ENCODE measurements at places on chromosomes 3 and 15.

- no peak for DNase-seq
These were observed 87.0 kb downstream of the CD200R1L start for GRCh38 chr3:112759681-112760080.

DNA sequence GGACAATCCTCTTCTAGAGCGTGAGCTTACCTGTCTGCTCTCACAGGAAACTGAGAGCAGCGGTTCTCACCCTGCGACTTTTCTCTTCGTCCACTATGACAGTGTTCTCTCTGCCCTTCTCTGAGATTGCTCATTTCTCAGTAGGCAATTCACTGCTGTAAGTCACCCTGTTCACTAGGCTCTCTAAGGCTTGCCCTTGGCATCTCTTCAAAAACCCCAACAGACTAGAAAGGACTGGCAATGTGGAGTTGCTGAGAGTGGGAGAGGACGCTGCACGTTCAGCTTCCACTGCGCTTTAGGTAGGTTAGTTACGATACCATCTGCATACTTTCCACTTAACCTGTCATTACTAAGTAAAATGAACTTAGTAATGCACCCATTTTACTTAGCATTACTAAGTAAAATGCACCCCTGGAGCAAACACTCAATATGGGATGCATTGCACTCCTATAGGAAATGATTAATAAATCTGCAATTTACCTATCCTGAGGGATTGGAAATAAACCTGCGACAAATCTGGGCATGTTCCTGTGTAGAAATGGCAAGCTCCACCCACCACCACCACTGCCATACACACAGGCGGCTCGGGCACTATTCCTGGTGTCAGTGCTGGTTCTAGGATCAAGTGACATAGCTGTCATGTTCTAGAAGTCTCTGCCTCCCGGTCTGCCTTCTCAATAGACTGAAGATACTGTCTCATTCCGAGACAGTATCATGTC is 21.4 kb downstream of the XPC start:
- DNase-seq = no peak

DNA sequence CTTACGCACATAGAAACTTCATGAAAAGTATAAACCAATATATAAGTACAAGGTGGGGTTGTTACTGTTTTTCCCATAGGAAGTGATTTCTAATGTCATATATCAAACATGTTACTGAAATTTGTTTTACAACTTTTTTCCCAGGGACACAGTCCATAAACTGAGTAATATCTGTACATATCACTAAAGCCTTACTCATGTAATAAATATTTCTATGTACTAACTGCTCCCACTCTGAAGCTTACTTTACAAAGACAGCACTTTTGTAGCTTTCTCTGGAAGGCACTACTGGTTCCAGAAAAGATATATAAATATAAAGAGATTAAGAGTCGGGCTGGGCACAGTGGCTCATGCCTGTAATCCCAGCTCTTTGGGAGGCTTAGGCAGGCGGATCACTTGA is 91.7 kb downstream of the MYO5A start:
- no peak for DNase-seq

DNA sequence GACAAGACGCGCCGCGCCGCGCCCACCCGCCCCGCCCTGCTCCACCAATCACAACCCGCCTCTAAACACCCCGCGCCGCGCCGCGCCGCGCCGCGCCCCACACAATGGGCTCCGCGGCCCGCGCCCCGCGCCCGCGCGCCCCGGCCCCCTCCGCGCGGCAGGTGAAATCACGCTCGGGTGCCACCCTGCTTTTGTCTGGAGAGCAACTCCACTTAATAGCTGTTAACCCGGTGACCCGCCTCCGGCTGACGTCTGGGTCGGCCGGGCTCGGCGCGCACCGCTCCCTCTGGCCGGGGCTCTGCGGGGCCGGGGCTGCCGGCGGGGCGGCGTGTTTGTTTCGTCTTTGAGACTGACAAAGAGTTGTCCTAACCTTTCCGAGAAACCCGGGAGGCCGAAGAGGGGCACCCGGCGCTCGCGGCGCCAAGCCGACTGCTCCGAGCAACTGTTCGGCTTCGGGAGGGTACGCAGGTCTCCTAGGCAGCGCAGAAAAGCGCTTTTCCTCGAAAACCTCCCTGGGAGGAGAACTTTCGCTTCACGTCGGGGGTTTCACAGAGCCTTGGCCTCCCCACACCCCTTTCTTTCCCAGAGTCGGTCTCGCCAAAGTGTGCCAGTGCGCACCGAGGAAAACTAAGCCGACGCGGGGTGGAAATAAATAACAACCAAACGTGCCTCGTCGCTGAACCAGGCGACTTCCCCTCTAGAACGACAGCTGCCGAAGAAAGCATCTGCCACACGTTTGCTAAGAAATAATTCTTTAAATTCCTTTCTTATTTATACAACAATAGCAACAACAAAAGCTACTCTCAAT is 518.4 kb downstream of the FOXP1 start:
- peak; percentile 45 for DNase-seq

GRCh38 chr3:39910826-39911464 is 101.5 kb downstream of the MYRIP start:
- DNase-seq = no peak

DNA sequence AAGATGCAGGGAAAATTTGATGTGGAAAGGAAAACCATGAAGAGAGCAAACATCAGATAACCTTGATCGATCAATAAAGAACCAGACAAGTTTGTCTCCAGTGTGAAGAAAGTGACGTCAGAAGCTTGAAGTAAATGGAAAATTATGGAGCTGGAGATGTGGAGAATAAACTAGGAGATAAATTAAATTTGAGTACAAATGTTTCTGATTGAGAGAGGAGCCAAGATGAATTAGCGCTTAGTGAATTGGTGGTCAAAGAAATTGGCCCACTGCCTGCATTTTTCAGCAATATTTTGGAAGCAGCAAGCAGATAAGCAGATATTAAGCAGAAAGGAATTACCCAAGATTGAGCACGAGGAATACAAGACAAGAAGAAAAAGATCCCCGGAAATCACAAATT is 567.3 kb upstream of the ZNF385D start:
- DNase-seq = no peak

DNA sequence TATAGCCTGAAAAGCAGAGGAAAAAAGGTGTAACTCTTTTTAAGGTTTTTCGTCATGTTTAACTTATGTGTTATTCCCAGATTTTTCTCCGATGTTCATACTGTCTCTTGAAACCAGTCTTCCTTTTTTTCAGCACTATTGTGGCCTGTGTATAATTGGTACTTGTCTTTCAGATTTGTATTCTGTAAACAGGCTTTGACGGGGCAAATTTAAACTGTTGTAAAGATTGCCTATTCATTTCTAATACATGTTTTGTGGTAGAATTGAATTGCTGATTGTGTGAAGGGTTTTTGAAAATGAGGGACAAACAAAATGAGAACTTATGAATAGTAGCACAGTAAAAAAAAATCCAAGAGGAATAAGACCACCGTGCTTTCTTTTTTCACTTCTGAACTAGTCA is 33.6 kb downstream of the AKAP13 start:
- no peak for DNase-seq

Measured in stimulated activated CD4-positive, alpha-beta T cell treated with anti-CD3 and anti-CD28 coated beads, Interleukin-15, amount 100 ng/mL, for 1 hour (primary cell).